ENCODE measurements at places on chromosomes 12 and 14. TPM values are rescaled to one million over a fixed set of nuclear protein-coding genes. Genes with fewer than 3 reads are reported as not detected.

OTOGL gene
- total RNA-seq: 0.31 TPM

MFAP5 gene
- not detected for total RNA-seq

KRT71 gene
- total RNA-seq: not detected

LAG3 gene
- 2.0 TPM for total RNA-seq

PMCH gene
- total RNA-seq: not detected

DNA sequence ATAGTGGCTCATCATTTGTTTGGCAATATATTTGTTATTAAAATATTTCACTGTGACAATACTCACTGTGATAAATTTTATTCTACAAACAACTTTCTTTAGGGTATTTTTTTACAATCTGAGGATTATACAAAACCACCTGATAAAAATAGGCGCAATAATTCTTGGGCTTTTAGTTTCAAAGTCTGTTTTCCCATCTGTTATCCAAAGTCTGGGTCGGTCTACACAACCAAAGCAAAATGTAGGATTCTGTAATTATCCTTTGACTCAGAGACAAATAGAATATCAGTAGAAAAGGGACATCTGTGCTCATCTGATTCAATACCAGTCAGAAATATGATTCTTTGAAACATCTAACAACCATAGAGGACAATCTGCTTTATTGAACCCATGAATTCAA lies 271.8 kb upstream of the AMIGO2 start:
- DNase-seq: no peak

DNA sequence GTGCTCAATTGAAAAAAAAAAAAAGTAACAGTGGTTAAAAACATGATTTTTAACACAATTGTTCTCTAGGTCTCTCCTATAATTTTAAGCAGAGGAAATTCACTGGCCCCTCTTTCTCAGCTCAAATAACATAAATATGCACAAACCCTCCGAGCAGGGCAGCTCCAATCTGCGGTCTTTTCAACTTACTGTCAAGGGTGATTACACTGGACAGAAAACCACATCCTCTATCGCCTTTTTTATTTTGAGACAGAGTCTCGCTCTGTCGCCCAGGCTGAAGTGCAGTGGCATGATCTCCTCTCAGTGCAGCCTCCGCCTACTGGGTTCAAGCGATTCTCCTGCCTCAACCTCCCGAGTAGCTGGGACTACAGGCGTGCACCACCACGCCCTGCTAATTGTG lies 16.5 kb upstream of the GABARAPL1 start:
- no peak for DNase-seq

DNA sequence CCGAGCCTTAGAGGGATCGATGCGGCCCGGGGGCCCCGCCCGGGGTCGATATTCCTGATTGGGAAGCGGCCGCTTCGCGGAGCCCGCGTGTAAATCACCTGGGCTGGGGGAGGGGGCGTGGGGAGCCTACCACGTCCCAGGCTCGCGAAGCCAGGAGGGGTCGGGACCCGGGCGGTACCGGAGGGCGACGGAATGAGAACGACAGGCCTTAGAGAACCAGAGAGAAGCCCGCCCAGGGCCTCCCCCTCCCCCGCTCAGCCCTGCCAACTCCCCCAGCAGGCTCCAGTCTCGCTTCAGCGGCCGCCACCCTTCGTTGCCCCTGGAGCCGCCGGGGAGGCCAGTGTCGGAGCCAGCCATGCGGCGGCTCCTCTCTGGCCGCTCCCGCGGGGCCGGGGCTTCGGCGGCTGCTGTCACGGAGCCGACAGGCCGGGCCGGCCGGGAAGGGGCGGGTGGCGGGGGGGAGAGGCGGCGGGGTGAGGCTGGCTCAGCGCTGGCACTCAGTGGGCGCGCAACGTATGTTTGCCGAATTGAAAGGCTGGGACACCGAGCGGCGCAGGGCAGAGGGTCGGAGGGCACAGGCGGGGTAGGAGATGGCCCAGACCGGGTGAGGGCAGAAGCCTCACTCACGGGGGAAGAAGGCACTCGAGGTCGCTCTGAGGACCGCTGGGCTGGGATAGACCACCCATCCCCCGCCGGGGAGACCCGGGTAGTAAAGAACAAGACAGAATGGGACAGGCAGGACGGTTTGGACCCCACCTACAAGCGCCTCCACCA lies 1.4 kb upstream of the DNAJC22 start:
- peak; percentile 87 for DNase-seq

- peak; percentile 78 for DNase-seq
These were observed 866 bp upstream of the PITPNM2 start for GRCh38 chr12:123151457-123152454.

- no peak for DNase-seq
These were observed 1.5 kb upstream of the KRT75 start for GRCh38 chr12:52435659-52435999.

DNA sequence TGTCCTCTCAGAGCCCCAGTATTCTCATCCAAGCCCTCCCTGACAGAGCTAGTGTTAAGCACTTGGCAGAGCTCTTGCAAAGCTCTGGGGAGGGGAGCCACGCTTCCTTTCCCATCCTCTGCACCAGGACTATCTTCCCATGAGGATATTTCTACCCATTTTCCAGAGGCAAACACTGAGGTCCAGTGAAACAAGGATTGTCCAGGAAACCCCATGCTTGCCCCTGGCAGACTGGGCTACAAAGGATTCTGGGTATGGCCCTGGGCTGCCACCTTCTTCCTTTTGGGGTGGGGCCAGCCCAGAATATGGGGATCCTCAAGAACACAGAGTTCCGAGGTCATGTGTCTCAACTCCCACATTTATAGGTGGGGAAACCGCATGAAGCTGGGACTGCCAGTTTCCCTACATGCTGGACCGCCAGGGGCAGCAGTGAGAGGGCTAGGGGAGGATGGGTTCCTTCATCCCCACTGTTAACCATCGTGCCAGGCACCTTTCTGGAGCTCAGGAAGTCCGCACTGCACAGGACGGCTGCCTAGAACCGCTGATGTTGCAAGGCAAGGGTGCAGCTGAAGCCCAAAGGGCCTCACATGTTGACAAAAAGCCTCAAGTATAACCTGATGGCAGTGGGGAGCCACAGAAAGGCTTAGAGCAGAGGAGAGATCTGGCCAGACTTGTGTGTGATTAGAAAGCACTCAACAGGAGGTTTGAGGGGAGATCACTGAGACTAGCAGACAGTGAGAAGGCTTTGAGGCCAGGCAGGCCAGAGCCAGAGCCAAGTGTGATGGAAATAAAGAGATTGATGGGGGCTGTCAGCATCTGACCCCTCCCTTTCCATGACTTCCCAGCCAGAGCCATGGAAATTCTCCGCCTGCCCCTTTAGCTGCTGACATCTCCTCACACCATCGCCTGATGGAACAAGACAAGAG lies 5.5 kb upstream of the CCDC85C start:
- DNase-seq: peak; percentile 79

- no peak for DNase-seq
These were observed 138.0 kb downstream of the ANO2 start for GRCh38 chr12:5807090-5807414.

DNA sequence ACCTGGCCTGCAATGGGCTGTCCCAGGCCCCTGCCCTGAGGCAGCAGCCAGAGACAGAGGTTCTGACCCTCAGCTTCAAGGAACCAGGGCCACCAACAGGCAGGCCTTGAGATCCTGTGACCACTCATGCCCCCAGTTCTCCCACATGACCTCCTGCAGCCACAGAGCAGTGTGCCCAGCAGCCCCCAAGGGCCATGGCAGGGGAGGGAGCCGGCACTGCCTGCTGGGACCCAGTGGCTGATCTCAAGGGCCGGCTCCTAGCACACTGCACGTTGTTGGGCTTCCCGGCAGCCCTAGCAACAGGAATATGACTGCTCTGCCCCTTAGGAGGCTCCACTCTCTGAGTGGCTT lies 14.8 kb downstream of the DEGS2 start:
- no peak for DNase-seq

- no peak for DNase-seq
These were observed 212.9 kb downstream of the NRXN3 start for GRCh38 chr14:78383060-78383459.

DNA sequence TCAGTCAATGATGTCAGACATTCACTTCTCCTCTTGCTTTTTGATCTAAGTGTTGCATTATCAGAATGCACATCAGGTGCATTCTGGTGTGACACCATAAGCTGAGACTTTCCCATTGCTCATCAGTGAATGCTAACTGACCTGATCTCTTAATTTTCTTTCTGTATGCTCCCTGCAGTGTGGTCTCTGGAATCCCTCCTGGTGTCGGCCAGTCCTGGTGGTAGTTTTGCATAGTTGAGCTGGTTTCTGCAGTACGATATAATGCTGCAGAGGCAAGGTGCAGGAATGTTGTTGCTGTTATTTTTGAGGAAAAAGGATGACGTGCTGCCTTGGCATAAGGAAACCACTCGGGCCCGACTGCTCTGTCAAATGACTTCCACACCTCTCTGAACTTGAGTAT lies 11.0 kb upstream of the SRP54 start:
- DNase-seq: no peak

- DNase-seq: no peak
These were observed 28.6 kb downstream of the KRT76 start for GRCh38 chr12:52748578-52748977.

DNA sequence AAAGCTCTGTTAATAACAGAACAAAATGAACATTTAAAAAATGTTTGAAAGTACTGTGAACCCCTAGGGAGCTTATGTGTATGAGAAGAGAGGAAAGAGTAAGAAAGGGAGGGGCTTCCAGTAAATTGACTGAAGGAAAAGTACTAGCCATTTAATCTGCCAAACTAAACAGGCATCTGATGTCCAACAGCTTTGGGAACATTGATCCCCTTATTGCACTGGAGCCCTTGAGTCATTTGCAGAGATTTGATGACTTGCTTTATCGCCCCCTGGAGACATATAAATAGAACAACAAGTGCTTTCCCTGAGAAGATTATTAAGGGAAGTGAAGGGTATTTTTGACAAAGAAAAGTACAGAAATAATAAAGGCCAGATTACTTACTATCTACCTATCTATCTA lies 319.3 kb upstream of the NOVA1 start:
- peak; percentile 2 for DNase-seq

DNA sequence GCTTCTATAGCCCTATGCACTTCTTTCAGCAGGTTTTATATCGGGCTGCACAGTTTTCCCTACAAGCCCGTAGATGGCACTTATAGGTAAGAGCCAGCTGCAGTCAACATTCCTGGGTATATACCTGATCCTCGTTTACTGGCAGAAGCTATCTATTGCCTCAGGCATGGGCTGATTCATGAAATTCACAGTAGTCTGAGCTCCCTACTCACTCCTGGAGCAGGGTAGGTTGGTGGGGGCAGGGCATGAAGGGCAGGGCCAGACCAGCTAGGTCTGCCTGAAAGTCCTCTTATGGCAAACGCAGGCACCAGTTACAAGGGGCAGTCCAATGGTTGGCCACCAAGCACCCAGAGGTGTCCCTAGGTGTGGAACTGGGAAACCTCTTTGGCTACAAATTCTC lies 345.8 kb downstream of the RPS29 start:
- DNase-seq: no peak

DNA sequence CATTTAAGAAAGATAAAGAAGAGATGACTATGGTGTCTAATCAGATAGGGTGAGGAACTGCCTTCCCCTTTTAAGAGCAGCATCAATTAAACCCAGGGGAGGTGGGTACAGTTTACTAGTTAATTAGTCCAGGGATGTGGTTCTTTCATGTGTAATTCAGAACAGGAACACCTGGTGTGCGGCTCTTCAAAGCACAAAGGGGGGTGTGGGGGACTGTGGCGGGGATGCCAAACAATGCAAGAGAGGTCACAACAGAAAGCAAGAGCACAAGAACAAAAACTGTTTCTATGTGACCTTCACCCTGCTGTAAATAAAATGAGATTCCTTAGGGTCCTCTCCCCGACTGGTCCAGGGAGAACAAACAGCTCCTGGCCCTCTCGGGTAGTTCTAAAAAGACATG lies 183.9 kb upstream of the SOX5 start:
- DNase-seq: peak; percentile 26

DNA sequence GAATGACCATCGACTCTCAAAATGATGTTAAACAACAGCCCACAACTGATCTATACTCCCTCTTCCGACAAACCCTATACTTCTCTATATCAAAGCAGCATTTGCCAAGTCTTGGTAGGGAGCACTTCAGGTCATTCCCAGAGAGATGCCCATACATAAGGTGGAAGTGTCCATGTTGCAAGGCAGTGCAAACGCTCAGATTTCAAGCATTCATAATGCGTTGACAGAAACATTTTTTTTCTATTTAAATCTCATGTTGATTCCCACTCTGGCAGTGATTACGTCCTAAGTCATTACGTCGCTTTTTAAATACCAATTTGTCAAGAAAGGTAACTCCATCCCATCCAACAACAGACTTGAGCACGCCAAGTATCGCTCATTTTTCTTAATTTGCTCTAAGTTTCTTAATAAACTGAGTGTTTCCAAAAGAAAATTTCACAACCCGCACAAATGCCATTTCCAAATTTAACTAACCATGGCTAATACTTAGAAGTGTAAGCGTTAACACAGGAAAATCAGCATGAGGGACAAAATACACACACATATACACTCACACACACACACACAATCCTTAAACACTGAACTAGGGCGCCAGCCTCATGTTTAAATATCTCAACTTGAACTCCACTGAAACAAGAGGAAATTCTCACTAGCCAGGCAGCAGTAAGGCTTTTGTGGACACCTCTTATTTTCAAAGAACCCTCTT lies 1.1 kb downstream of the GXYLT1 start:
- DNase-seq: peak; percentile 20

- DNase-seq: no peak
These were observed 18.9 kb downstream of the C2CD5 start for GRCh38 chr12:22525426-22525825.
